GM03348 (cell line): ENCODE measurements at places on chromosomes 5 and 9.

- DNase-seq: no peak
Observed at GRCh38 chr9:98109052-98109451, 10.0 kb downstream of the TRIM14 start.

DNA sequence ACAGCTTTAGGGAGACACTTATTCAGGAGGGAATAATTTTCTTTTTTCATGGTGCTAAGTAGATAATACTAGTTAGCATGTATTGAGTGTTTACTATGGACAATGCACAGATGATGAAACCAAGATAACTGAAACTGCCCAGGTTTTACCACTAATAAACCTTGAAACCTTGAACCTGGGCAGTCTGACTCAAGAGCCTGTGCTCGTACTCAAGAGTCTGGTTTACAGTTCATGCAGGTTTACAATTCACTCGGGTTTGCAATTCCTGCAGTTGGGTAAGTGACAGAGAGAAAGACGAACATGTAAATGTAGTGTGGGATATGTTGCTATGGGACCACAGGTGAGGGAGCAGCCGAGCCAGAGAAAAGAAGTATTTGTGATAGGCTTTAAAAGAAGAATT lies 28.2 kb downstream of the NUP214 start:
- DNase-seq: no peak

DNA sequence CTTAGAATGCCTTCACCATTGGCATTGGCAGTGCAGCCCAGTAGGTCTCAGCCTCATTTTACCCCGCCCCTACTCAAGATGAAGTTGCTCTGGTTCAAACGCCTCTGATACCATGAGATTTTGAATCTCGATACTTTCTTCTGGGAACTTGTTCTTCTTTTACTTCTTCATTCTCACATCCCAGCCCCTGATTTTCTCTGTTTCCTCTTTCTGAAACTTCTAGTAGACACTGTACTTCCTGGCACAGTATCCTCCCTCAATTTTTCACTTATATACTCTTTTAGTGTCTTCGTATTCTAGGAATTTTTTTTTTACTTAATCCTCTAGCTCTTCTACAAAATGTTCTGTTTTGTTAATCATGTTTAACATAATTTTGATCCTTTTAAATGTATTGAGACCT lies 13.1 kb upstream of the ZNF79 start:
- DNase-seq: no peak

DNA sequence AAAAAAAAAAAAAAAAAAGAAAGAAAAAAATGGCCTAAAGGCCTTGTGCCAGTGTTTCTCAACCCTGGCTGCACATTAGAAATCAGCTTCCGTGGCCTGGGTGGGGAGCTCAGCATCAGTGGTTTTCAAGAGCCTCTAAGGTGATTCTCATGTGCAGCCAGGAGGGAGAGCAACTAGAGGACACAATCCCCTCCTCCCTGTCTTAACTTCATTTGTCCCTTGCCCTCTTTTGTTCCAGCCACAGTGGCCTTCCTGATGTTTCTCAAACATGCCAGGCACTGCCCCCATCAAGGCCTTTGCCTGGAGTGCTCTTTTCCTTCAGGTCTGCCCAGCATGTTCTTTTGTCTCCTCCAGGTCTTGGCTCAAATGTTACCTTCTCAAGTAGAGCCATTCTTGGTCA lies 42.4 kb downstream of the HOMER1 start:
- no peak for DNase-seq

DNA sequence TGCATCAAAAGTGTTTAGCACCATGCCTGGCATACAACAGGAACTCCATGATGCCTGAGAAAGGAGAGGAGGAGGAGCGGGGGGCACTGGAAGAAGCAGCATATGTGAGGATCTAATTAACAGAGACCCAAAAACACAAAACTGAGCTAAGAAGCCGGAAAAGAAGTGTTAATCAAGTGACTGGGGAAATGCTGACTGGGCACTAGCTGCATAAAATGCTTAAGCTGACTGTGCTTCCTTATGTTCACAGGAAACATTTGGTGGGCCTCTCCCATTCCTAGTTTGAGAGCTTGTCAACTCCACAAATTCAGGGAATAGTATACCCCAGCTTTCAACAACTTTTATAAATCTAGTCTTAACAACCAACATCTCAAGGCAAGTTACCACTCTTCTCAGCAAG lies 26.6 kb downstream of the DEPDC1B start:
- no peak for DNase-seq
